ELF-1 (cell line): ENCODE measurements at places on chromosomes 16 and 17.

DNA sequence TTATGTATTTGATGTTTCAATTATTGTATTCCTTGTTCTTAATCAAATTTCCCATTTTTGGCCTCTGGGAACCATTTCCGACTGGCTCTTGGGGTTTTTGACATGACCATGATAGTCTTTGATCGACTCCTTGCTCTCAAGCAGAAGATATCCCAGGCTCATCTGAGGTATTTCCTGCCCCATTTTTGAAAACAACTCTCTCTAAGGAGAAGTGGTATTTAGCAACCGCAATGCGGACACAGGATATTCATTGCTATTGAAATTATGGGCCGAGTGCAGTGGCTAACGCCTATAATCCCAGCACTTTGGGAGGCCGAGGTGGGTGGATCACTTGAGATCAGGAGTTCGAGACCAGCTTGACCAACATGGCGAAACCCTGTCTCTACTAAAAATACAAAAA lies 5.5 kb downstream of the TANGO6 start:
- no peak for DNase-seq

- peak; percentile 64 for DNase-seq
Observed at GRCh38 chr17:77769762-77770161, 188.7 kb upstream of the TNRC6C start.

GRCh38 chr17:10875984-10876555 lies 38.2 kb upstream of the PIRT start:
- DNase-seq, result peak; percentile 58

DNA sequence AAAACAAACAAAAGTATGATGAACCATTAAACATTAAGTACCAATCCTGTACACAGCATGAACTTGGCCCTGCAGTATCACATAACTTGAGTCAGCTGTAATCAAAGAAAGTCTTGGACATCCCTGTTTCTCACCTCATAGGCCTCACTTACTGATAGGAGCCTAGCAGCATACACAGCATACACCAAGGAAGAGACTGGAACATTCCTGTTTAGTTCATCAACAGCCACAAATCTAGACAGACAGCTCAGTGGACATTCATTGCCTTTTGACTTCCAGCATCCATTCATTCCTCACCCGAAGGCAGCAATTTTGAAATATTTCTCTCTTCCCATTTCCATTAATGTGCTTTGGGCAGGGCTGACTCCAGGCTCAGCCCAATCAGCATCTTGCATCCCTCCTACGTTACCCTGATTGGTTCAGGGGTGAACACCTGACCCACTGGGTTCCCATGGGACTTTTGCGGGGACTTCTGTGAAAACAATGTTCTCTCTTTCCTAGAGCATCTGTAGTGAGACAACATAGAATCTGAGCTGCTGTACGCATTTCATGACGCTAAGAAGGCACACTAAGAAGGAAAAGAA lies 336.7 kb upstream of the ZFHX3 start:
- DNase-seq, result no peak

GRCh38 chr16:82459580-82460256 lies 167.1 kb upstream of the CDH13 start:
- no peak for DNase-seq

DNA sequence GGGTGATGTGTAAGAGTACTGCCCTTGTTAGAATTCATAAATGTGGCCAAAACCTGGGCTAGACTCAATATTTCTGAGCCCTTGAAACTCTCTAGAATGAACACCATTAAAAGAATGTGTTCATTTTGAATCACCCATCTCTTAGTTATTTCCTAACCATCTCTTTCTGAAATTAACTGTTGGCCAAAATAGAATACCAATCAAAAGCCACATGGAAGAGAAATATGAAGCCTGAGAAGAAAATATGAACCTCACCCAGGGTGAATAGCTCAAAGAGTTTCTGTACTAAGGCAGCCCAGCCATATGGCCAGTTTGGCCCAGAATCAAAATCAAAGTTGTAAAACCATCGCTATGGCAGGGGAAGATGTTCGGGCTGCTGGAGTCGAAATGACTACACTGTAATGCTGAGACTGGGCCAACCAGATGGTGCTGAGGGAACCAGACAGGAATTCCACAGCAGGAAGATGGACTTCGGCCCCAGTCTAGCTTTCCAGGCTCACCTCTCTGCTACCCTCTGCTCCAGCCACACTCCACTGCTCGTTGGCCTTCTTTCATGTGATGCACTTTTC lies 154.3 kb upstream of the ZFHX3 start:
- DNase-seq, result no peak

DNA sequence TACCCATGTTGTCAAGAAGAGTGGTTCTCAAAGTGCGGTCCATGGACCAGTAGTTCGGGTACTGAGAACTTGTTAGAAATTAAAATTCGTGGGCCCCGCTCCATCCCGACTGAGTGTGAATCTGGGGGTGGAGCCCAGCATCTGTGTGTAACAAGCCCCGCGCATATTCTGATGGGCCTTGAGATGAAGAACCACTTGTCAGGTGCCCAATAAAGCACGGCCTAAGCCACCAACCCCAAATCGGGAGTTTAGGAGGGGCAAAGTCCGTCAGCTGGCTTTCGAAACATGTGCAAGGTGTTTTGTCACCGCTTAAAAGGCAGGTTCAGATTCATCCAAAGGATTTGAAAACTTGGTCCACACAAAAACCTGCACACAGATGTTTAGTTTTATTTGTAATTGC lies 29.5 kb downstream of the PSMD12 start:
- DNase-seq, result no peak

GRCh38 chr16:51431517-51432241 lies 280.6 kb upstream of the SALL1 start:
- peak; percentile 81 for DNase-seq

DNA sequence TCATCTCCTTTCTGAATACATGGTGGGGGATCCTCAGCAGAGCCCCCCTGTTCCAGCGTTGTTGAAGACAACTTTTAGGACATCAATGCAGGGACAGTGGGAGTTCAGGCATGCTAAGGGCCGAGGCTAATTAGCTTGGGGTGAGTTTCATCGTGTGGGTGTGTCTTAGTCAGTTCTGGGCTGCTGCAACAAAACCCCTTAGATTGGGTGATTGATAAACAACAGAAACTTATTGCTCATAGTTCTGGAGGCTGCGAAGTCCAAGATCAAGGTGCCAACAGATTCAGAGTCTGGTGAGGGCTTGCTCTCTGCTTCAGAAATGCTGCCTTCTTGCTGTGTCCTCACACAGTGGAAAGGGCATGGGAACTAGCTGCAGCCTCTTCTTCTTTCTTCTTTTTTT lies 214.0 kb downstream of the NTN1 start:
- no peak for DNase-seq

GRCh38 chr17:45170931-45171337 lies 9.3 kb downstream of the HEXIM2 start:
- DNase-seq, result no peak

DNA sequence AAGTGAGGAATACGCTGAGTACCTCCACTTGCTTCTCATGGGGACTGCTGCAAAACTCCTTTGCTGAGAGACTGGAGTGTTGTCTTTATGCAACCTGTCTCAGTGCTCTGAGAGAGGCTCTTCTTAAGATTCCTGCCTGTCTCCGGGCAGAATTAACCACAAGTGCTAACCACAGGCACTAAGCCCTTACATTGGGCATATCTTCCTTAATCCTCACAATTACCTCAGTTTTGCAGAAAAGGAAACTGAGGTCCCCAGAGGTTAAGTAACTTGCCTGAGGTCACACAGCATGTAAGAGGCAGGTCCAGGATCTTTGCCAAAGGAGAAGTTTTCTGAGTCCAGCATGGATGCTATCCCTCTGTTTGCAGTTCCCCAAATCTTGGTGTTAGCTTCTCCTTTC lies 86.0 kb downstream of the GP2 start:
- no peak for DNase-seq
